Stimulated activated CD8-positive, alpha-beta memory T cell treated with anti-CD3 and anti-CD28 coated beads, Interleukin-4, amount 100 ng/mL, for 1 hour (primary cell): ENCODE measurements at places on chromosomes 16 and 17.

DNA sequence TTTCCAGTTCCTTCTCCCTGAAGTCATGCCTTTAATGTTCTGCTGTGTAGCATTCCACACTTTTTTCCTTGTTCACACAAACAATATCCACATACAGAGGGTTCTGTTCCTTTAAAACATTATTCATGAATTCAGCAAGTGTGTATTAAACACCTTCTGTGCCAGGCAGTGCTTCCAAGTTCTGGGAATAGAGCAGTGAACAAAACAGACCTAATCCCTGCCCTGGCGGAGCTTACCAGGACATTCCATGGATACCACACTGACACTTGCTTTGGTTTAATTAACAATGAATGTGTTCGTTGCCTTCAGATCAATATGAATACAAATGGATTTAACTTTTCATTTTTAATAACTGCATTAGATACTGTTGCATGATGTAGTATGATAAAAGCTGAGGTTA lies 57.9 kb upstream of the CLEC19A start:
- no peak for DNase-seq

DNA sequence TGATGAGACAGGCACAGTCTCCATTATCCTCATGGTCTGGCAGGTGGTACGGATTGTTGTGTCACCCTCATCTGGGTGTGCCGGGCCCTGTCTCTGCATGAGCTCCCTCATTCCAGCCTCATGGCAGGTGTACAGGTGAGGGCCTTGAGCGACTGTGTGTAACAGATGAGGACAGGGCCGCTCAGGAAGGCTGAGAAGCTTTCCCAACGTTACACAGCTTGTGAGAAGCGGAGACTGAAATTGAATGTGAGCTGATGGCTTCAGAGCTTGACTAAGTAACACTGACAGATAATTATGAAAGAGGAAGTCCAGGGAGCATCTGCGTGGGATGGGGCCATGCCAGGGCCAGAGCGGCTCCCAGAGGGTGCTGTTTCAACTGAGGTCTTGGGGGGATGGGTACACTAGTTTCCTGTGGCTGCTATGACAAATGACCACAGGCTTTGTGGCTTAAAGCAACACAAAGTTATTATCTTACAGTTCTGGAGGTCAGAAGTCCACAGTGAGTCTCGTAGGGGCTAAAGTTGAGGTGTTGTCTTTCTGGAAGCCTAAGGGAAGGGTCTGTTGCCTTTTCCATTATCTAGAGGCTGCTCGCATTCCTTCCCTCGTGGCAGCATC lies 36.7 kb downstream of the CMIP start:
- no peak for DNase-seq

- DNase-seq = no peak
Measured at GRCh38 chr16:29951625-29952365, 10.1 kb upstream of the TMEM219 start.

GRCh38 chr17:5819921-5820685 lies 235.8 kb upstream of the NLRP1 start:
- DNase-seq = no peak

GRCh38 chr16:87765473-87765775 lies 362 bp downstream of the KLHDC4 start:
- DNase-seq = no peak

GRCh38 chr17:32755045-32755805 lies 121.7 kb downstream of the MYO1D start:
- no peak for DNase-seq

DNA sequence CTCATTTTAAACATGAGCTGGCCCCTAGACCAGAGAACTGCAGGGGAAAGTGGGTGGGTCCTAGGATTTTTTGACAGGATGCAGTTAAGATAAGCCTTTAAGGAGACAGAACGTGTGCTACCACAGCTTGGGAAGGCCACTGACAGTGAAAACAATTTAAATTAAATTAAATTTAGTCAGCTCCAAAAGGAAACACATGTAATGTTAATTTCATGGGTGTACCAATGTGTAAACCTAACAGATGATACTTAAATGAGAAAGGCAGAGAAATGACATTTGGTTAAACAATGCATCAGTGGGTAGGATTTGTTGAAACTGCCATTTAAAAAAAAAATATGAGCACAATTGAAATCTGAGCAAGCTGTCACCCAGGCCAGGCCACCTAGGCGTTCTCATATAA lies 250.8 kb downstream of the XYLT1 start:
- no peak for DNase-seq

DNA sequence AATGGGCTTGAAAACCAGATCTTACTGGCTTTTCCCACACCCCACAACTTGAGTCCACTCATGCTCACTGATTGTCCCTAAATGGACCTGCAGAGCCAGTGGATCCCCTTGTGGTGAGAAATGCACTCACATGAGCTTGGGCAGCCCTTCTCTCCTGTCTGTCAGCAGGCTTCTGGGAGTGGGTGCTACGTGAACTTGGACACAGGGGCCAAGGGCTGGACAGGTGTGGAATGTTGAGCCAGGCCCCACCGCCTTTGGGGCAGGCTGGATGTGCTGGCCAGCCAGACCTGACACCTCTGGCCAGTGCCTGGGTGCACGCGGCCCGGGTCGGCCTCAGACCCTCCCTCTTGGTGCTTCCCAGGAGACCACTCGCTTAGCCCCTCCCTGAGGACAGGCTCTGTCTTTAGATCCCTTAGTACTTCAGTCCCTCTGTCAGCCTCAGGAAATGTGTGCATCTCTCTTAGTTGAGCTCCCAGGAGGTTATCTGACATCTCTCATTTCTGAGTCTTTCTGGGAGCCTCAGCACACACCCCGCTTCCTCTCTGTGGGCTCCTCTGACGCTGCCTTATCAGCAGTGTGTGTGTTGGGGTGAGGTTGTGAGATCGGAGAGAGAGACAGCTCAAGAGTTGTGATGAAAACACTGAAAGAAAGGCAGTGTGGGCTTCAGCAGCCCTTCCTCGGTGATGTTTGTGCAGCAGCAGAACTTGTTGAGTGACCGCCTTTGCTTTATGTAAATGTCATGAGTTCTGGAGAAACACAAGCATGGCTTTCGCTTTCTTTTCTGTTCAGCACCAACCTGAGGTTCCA lies 117.0 kb downstream of the RAB11FIP4 start:
- peak; percentile 51 for DNase-seq

- DNase-seq = no peak
Measured at GRCh38 chr17:6005939-6006338, 64.2 kb upstream of the WSCD1 start.
